Immature natural killer cell (primary cell): ENCODE measurements at places on chromosomes 7 and 10. TPM values are rescaled to one million over a fixed set of nuclear protein-coding genes. Genes with fewer than 3 reads are reported as not detected.

- no peak for DNase-seq
Measured at GRCh38 chr7:135186841-135187253, 16.3 kb upstream of the CYREN start.

DNA sequence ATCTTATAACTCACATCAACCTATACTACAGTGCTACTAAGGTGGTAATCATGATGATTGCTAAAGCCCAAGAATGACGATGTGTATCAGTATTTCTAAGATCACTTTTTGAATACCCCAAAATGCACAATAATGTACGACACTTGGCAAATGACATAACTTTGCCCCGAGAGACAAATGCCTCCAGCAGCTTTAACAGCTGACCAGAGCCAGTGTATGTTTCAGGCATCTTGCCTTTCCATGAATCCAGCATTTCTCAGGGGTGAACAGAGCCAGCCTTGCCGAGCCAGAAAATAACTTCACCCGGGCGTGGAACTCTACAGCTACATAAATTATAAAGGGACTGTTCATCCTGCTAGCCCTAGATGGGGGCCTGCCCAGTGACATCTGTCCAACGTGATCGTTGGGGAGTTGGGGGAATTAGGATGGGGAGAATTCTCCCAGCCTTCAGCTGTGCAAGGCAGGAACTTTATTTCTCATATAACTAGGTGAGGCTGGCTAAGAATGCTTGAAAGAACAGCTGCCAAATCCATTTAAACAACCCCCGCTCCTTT is 1.8 kb downstream of the IGFBP3 start:
- no peak for DNase-seq

Gene NSMCE4A
- polyA plus RNA-seq: 38.5 TPM

GRCh38 chr10:63987212-63987611 is 466.0 kb downstream of the REEP3 start:
- DNase-seq: no peak

DNA sequence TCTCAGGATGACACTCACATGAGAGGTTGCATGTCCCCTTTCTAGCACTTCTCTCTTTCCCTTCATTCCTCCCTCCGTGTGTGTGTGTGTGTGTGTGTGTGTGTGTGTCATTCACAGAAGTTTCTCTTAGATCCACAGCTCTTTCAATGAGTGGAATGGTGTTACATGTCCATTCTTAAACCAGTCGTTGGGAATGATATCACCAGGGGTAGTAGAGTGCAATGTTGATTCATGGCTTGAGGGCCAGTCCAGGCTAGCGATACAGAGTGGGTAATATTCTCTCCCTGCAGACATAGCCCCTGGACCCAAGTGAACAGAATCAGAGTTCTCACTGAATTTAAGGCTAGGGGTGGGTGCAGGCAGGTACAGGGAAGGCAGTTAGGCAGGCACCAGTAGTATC is 187.8 kb downstream of the SDK1 start:
- no peak for DNase-seq

DNA sequence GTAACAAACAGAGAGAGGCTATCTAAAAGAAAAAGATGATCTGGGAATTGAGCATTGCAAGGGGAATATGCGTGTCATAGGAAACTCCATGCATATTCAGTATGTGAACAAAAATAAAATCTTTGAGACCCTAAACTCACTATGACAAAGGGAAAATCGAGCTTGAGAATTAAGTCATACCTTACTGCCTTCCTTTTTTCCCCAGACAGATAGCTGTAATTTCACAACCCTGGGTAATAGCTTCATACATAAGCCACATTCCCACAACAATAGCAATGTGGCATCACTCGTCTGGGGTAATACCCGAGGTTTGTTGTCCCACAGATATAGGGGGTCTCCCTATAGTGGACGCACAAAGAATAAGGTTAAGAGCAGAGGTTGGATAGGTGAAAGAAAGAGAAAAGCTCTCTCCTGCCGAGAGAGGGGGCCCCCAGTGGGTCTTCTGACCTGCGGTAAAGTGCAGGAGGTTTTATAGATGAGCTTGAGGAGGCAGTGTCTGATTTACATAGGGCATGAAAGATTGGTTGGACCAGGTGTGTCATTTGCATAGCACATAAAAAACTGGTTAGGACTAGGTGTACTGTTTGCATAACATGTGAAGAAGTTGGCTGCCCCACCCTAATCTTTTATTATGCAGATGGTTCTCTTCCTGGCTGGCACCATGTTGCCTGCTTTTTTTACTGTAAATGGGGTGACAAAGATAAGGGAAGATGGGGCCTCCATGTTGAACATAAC is 11.6 kb downstream of the CYP3A43 start:
- DNase-seq: no peak

GRCh38 chr7:19677180-19677579 is 31.7 kb downstream of the POLR1F start:
- DNase-seq: no peak

Gene AGAP4
- 1.3 TPM for polyA plus RNA-seq

Gene AKR1B15
- polyA plus RNA-seq: not detected
